Kidney (tissue), 22 donors: ENCODE measurements at places on chromosomes 7 and 10. TPM values are rescaled to one million over a fixed set of nuclear protein-coding genes. Genes with fewer than 3 reads are reported as not detected.

DNA sequence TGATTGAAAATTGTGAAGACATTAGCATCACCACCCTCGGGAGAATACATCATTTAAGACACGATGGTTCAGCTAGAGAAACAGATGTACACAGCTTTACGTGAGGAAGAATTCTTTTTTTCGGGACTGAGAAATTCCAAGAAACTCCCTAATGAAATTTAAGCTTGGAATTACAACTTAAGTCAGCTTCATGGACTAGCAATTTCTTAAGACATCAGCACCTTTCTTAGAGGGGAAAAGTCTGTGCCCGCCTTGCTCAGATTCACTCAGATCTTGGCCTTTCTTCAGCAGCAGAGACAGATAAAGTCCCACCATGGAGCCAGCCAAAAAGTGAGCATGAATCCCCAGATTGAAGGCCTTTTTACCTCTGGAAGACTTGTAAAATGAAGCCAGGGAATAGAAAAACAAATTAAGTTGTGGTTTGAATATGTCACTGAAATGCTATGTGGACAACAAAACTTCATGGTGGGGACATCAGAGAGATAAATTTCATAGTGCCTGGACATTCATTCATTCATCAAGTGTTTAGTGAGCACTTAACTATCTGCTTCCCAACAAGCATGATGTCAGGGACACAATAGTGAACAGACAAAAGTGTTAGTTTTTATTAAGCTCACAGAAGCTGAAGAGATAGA lies 32.1 kb downstream of the PRKG1 start:
- no peak overlapping the region for H3K27ac ChIP-seq
- no peak for DNase-seq
- H3K4me3 ChIP-seq = no peak overlapping the region

DNA sequence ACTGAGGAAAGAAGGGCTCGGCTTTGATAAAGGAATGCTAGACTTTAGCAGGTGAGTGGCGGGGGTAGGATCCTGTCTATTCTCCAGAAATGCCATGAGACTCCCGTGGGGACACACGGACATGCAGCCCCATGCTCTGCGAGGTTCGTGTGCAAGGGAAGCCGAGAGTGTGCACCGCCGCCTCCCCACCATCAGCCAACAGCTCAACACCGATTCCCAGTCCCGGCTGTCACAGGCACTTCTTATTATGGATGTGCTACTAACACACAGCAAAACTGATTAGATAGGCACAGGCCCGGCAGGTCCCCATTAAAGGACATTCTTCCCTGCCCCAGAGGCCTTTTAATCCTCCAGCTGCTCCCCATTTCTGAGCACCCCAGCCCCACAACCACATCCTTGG lies 154.4 kb downstream of the PRKAG2 start:
- H3K4me1 ChIP-seq = no peaks in the 10 kb centered on the region
- no peaks in the 10 kb centered on the region for H3K27me3 ChIP-seq
- no peak overlapping the region for H3K27ac ChIP-seq
- H3K36me3 ChIP-seq = no peaks in the 10 kb centered on the region
- H3K4me3 ChIP-seq = no peak overlapping the region
- DNase-seq = no peak

ZNF3 gene
- 30.8 TPM for total RNA-seq

TET1 gene
- total RNA-seq = 2.2 TPM

- no peak for DNase-seq
- no peaks in the 10 kb centered on the region for H3K4me1 ChIP-seq
- H3K27me3 ChIP-seq = no peaks in the 10 kb centered on the region
- H3K4me3 ChIP-seq = no peak overlapping the region
- no peak overlapping the region for H3K27ac ChIP-seq
- no peaks in the 10 kb centered on the region for H3K36me3 ChIP-seq
Observed at GRCh38 chr7:143038635-143039034, 11.7 kb upstream of the OR9A2 start.

CCDC172 gene
- not detected for total RNA-seq

DNA sequence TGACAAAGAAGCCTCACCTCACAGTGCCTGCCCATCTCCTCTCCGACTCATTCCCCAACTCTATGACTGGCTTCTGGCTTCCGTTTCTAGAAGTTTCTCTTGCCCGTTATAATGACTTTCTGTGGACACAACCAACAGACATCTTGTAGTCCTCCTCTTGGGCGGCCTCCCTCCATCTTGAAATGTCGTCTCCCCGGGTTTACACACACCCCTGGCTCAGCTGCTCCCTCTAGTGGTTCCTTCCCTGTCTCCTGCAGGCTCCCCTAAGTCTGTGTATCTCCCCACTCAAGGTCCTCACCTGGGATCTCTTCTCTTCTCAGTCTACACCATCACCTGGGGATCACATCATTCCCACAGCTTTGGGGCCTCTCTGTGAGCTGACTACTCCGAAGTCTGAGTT lies 123.4 kb upstream of the NEBL start:
- peaks cover 4% of the 10 kb centered on the region for H3K36me3 ChIP-seq
- H3K27ac ChIP-seq = no peak overlapping the region
- DNase-seq = no peak
- H3K4me3 ChIP-seq = no peak overlapping the region
- no peaks in the 10 kb centered on the region for H3K27me3 ChIP-seq

HOXA4 gene
- 11.2 TPM for total RNA-seq

SNX10 gene
- 72.0 TPM for total RNA-seq

DNA sequence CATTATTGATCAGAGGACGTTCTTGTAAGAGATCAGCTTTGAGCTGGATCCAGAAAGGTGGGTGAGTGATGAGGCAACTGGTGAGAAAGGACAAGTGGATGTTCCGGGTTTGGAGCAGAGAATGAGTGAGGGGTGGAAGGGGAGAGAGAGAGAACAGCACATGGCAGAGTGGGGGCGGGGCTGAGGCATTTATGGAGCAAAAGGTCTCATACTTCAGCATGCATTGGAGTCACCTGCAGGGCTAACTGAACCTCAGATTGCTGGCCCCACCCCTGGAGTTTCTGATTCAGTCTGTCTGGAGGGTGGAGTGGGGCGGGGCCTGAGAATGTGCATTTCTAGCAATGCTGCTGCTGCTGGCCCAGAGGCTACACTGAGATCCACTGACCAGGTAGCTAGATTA lies 71.2 kb downstream of the GOLGA7B start:
- H3K27me3 ChIP-seq = no peaks in the 10 kb centered on the region
- no peak for DNase-seq
- H3K36me3 ChIP-seq = no peaks in the 10 kb centered on the region

- peaks cover 3% of the 10 kb centered on the region for H3K36me3 ChIP-seq
- DNase-seq = no peak
- H3K27me3 ChIP-seq = no peaks in the 10 kb centered on the region
- H3K4me3 ChIP-seq = no peak overlapping the region
- H3K27ac ChIP-seq = no peak overlapping the region
- peaks cover 7% of the 10 kb centered on the region for H3K4me1 ChIP-seq
Observed at GRCh38 chr7:128020159-128020558, 11.1 kb downstream of the LRRC4 start.

DNA sequence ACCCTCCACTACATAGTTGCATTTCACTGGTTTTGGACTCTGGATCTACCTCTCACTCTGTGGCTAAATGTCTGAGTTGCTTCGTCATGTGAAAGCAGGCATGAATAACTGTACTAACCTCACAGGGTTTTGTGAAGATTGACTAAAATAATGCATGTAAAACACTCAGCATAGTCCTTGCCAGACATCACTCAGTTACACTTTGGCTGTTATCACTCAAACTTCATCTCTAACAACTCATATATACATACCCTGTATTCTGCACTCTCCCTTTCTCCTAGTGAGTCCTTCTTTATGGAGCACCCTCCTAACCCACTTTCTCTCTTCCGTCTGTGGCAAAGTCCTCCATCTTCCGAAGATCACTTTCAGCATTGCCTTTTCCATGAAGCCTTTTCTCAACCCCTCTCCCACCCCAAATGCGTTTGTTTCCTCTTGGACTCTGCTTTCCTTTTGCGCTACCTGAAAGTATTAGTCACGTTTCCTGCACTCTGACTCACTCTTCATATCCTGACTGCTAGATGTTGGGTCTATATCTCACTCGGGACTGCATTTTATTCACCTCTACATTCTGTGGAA lies 72.6 kb downstream of the OSBPL3 start:
- no peaks in the 10 kb centered on the region for H3K4me1 ChIP-seq
- no peaks in the 10 kb centered on the region for H3K27me3 ChIP-seq
- no peak overlapping the region for H3K27ac ChIP-seq
- no peak overlapping the region for H3K4me3 ChIP-seq

GJD4 gene
- not detected for total RNA-seq

GRCh38 chr7:156985101-156985992 lies 25.1 kb downstream of the MNX1 start:
- no peak for DNase-seq
- H3K27ac ChIP-seq = no peak overlapping the region
- no peaks in the 10 kb centered on the region for H3K36me3 ChIP-seq

CTAGE15 gene
- 2.2 TPM for total RNA-seq

DNAJC9 gene
- 13.9 TPM for total RNA-seq

SLC26A3 gene
- 0.25 TPM for total RNA-seq

DNA sequence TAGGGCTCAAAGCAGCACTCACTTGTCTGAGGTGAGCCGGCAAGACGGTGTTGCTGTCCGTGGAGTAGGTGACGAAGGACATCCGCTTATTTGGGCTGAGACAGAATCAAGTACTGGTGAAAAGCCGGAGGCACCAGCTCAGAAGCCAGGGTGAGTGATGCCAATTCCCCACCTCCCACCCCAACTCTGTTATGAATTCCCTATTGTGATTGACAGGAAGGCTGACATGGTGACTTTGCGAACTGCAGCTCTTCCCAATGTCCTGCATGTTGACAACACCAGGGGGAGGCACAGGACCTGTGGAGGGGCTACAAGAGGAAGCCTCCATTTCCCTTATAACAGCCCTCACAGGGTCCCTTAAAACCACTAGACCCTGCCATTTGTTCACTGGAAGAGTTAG lies 52.3 kb upstream of the MSMB start:
- no peak for DNase-seq
- no peaks in the 10 kb centered on the region for H3K36me3 ChIP-seq
- no peaks in the 10 kb centered on the region for H3K27me3 ChIP-seq
- no peak overlapping the region for H3K4me3 ChIP-seq

ATG9B gene
- 0.19 TPM for total RNA-seq

NUTM2E gene
- total RNA-seq = 0.16 TPM

DPP6 gene
- 1.8 TPM for total RNA-seq

DNA sequence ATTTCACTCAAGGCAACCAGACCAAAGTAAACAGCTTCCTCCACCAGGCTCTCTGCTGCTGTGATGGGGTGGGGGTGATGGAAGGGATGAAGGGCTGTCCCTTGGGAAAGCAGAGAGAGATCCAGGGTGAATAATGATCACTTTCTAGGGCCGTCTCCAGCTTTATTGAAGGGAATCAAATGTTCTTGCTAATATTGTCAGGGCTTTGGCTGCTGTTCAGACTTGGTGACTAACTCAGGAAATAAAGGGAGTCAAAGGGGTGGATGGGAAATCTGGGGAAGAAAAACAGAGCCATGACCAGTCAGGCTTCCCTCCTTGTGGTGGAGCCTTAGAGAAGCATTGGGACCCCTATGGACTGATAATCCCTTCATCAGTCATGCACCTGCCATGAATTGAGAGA lies 196.2 kb upstream of the AGK start:
- no peaks in the 10 kb centered on the region for H3K27me3 ChIP-seq
- no peak overlapping the region for H3K27ac ChIP-seq
- H3K36me3 ChIP-seq = no peaks in the 10 kb centered on the region
- DNase-seq = no peak

NPC1L1 gene
- 0.88 TPM for total RNA-seq
